Stimulated activated CD4-positive, alpha-beta T cell treated with anti-CD3 and anti-CD28 coated beads, Interleukin-15, amount 100 ng/mL, for 48 hours (primary cell): ENCODE measurements at places on chromosomes 6 and 20.

DNA sequence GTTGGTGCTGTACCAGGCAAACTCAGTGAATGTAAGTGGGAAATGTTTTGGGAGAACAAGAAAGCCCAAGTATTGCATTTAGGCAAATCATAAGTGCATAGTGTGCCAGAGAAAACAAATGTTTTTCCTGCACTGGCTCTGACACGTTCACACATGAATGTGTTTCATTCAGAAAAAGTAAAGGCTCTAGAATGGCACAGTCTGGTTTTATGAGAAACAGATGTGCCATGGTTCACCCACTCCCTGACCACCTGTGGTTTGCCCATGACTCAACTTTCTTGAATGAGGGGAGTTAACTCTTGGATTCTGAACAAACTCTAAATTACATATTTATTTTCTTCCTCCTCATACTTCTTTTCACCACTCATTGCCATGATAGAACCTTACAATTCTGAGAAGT lies 126.9 kb downstream of the KCNQ5 start:
- DNase-seq = no peak

DNA sequence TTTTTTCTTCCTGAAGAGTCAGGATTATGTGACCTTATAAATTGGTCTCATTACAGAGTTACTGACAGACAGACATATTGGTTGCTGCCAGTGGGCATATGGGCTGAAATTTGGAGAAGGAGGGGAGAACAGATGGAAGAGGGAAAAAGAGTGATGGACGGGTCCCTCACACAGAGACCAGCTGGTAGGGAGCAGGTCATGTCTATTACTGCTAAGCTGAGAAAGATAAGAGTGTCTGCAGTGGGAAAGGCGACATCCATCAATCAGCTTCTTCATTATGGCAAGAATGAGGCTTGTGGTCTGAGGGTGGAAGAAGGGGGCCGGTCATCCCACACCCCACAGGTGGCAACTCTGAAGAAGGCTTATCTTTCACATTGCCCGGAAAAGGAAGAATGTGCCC lies 353.8 kb upstream of the RSPO3 start:
- no peak for DNase-seq

DNA sequence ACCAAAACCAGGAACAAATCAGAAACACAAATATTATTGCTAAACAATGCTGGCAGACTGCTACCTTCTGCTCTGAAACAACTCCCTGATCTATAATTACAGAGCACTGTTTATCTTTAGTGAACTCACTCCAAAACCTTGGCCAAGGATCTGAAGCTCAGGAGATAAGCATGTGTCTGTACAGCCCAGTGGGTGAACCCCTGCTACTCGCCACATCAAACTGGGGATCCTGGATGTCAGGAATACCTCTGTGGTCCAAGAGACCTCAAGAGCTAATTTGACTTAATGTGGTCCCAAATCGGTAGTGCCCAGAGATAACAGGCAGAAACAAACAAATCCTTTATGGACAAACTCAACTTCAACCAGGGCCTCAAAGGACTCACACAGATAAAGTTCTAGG lies 381.8 kb downstream of the KIF16B start:
- no peak for DNase-seq

DNA sequence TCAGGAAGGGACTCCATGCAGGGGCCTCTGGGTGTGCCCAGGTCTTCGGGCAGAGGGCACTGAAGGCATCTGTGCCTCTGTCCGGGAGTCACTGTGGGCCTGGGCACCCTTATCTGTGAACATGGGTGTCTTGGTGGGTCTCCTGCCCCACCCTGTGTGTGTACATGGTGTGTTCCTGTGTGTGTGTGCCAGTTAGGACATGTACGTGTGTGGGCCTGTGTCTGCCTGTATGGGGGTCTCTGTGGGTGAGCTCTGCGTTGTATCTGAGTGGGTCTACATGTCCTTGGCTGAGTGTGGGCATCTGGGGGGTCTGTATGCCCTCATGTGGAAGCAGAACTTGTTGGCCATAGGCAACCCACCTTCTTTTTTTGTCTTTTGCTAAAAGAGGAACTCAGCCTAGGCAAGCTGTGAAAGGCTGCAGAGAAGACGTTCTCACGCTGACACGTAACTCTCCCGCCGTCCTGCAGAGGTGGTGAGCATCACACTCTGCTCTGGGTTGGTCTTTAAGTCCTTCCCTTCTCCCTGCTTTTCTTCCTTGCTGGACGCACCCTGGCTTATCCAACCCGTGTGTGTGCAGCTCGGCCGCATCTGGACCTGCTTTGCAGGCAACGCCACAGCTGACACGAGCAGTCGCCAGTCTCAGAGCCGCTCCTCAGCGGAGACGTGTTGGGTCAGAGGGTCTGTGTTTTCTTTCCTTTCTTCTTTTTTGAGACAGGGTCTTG lies 532 bp upstream of the NPBWR2 start:
- no peak for DNase-seq

DNA sequence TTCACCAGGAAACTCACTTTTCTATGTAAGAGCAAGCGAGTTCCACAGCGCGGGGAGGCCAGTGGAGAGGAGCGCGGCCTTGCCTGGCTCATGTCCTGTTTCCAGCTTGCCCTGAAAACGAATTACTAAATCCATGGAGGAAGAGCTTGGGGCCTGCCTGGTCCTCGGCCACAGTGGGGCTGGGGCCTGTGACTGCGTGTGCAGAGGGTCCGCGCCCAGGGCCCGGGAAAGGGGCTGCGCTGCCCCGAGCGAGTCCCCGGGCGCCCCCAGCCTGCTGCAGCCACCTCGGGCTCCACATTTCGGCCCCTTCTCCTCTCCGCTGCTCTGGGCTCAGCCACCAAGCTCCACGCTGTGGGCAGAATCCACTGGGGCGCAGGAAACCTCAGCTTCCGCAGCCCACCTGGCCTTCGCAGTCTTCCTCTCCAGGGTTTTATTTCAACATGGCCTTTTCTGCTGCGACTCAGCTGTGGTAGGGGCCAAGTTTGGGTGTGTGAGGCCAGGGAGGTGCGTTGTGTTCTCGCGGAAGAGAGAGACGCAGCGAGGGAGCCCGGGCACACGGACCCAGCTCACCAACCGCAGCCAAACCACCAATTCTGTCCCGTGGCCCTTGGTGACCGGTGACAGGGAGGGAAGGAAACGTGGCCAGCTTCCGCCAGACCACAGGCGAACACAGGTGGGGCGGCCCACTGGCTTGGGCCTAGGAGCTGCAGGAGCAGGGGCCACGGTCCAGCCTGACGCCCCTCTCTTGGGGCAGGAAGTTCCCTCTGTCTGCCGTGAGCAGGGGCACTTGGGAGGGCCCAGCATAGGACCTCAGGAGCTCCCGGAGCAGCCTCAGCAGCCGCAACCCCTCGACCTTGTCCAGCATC lies 211.4 kb downstream of the ERMARD start:
- no peak for DNase-seq

DNA sequence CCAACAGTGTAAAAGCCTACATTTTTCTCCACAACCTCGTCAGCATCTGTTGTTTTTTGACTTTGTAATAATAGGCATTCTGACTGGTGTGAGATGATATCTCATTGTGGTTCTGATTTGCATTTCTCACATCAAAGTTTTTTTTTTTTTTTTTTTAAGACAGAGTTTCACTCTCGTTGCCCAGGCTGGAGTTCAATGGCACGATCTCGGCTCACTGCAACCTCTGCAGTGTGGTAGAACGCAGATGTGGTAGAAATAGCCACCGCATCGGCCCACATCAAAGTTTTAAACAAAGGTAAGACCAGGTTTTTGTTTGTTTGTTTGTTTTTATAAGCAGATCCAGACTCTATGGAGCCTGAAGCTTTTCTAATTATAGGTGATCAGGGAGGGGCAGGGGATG lies 12.7 kb upstream of the PPP1R3G start:
- no peak for DNase-seq

GRCh38 chr6:168161371-168161750 lies 82.3 kb upstream of the FRMD1 start:
- DNase-seq = no peak

DNA sequence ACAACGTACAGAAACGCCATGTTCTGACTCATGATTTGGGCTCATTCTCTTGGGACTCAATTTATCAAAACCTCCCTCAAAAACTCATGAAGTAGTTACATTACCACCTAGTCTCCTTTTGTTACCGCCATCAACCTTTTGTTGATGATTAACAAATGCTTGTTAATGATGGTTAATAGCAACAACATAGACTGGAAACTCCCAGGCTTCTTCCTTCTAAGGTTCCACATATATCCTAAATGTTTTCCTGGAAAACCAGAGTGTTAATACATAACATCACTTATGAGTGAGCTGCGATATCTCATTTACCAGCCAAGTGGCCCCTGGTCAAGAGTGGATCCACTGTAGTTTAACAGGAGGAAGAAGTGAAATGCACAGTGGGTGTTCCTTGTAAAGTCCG lies 176.3 kb downstream of the ERMARD start:
- no peak for DNase-seq

DNA sequence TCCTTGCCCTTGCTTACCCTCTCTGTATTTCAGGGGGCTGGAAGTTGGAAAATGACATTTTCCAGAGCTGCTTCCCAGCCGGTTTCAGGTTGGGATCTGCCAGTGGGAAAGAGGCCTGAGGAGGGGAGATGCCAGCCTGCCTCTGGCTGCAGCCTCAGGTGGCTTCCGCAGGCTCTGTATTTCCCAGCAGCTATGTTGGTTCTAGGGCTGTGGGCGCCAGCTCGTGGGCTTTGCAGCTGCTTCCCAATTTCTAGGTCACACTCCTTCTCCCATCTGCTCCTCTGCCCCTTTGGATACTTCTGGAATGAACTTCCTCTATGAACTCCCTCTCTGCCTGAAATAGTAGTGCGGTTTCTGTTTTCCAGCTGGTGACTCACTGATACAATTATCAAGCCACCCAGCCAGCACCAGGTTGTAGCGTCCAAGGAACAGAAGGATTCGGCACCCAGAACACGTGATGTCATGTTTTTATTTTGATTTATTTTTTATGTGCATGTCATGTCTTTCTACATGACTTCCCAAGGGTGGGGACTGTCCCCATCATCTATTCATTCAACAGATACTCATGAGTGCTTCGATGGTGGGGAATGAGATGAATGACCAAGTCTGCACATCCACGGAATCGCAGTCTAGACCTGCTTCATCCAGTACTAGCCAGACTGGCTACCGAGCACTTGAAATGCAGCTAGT lies 38.0 kb downstream of the TGM2 start:
- no peak for DNase-seq

DNA sequence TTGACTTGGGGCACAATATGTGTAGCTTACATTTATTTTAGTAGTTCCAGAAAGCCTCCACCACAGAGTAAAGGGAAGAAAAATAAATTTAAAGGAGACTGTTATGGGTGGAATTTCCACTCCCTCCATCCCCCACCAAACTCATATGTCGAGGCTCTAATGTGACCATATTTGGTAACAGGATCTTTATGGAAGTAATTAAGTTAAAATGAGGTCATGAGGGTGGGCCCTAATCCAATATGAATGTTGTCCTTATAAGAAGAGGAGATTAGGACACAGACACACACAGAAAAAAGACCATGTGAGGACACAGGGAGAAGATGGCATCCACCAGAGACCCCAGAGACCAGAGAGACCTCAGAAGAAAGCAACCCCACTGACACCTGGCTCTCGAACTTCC lies 189.7 kb downstream of the EDN1 start:
- DNase-seq = no peak

DNA sequence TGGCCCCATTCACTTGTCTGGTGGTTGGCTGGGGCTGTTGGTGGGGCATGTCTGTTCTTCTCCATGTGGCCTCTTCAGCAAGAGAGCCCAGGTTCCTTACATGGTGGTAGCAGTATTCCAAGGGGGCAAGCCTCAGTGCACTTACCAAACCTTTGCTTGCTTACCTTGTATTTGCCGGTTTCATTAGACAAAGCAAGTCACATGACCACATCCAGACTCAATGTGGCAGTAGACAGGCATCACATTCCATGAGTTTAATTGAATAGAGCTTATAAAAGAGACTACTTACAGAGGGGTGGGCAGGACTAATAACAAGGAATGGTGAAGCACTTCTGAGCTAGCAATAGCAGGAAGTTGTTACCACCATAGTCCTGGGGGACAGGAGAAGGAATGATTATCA lies 78.6 kb downstream of the SNAP25 start:
- DNase-seq = no peak

DNA sequence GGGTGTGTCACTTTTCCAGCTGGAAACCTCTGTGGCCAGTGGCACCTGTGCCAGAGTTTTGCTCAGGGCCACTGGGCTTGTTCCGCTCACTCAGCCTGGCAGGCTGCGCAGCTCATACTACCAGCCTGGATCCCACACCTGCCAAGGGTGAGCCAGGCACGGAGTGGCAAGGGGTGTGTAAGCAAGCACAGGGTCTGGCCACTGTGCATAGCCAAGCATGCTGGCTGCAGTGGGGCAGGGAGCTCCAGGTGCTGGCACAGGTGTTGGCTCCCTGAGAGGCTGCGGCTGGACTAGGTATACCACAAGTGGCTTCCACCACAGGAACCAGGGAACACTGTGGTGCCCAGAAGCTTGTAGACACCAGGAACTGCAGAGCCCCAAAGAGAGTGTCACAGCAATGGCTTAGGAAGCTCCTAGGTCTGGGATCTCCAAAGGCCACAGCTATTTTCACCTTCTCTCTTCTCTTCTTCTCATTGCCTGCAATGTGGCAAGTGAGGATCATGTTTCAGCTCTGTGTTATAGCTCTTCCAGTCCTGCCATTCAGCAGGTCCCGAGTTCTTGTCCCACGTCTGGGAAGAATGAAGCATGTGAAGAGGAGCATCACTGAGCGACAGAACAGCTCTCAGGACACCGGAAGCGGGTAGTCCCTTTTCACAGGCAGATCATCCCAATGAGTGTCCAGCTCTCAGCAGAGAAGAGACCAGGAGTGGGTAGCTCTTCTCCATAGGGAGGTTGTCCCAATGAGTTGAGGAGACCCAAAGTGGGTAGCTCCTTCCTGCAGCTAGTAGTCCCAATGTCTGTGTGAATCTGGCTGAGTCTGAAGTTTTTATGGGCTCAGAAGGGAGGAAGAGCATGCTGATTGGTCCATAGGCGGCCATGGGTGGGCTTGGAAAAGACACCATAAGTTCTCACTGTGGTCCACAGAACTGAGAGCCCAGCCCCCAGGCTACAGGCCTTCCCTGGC lies 41.3 kb downstream of the WASF1 start:
- no peak for DNase-seq

DNA sequence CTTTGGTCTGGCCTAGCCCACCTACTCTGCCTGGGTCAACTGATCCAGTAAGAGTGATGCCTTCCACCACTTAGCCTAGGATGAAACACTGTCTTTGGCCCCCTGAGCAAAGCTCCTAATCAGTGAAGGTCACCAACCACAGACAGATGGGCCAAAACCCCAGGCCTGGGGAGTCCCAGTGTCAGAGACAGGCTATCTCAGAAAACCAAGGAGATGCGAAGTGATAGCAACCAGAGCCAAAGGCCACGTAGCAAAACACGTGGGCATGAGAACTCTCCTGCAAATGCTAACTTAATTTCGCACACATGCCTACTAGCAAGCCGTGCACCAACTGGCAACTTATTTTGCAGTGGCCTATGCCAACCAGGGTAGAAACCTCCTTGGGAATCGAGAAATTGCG lies 29.1 kb downstream of the AGPAT4 start:
- DNase-seq = no peak

GRCh38 chr20:32495217-32495565 lies 89.9 kb downstream of the NOL4L start:
- no peak for DNase-seq

DNA sequence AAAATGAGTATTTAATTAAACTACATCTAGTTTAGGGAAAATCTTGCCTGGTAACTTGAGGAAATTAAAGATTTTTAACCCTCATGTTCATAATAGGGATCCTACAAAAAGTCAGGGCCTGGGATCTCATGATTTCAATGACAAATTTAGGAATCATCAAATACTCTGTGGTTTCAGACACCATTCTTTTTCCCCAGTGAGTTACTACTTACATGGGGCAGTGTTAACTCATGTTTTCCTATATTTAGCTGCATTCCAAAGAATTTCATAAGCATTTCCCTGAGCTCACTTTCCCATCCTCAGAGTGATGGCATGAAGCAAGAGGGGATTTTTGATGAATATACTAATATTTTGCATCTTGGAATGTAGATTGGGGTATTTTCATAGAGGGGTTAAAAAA lies 321.7 kb downstream of the CENPW start:
- DNase-seq = no peak
